ENCODE measurements at places on chromosomes 1 and 21.

GRCh38 chr1:153680120-153680403 is 1.6 kb downstream of the NPR1 start:
- DNase-seq, result no peak

GRCh38 chr1:152871731-152872126 is 6.4 kb upstream of the SMCP start:
- DNase-seq, result no peak

- no peak for DNase-seq
These were observed 146.0 kb upstream of the JUN start for GRCh38 chr1:58929671-58930325.

- DNase-seq, result no peak
These were observed 139.7 kb downstream of the RERE start for GRCh38 chr1:8677782-8678181.

DNA sequence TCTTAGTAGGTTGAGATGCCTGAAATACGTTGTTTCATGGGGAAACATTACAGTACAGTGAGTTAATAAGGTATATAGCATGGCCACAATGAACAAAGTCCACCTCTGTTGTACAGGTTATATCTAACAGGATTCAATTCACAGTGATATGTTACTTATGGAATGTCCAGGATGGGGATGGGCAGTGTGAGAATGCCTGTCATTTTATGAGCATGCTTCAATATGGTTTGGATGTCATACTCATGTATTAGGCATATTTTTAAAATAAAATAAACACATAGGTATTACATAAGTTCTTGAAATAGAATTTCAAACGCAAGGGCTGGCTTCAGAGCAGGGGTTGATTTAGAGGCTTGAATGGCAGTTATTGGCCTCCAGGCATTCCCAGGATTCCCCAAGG is 6.1 kb upstream of the PHLDA3 start:
- no peak for DNase-seq

- DNase-seq, result no peak
These were observed 18.5 kb downstream of the OPTC start for GRCh38 chr1:203512517-203512847.

DNA sequence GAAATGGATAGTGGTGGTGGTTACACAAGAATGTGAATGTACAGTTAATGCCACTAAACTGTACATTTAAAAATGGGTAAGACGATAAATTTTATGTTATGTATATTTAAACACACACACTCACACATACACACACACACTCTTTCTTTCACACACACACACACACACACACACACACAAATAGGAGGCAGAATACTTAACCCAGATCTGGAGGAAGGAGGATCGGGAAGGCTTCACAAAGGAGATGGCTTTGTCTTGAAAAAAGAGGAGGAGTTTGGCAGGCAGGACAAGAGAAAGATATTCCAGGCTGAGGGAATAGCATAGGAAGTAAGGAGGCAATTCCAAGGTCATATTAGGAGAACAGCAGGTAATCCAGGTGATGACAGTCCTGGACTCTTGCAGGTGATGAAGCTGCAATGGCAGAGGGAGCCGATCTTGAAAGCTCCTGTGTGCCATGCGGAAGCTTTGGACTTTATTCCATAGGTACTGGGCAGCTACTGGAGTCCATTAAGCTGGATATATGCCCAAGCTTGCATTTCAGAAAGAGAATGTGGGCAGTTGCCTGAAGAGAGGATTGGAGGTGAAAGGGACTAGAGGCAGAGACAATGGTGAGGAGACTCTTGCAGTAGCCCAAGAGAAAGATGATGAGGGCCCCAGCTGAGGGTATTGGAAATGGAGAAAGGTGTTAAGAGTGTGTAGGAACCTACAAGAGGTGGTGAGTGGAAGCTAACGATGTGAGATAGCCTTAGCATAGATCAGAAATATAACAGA is 15.4 kb upstream of the LYST start:
- DNase-seq, result no peak

DNA sequence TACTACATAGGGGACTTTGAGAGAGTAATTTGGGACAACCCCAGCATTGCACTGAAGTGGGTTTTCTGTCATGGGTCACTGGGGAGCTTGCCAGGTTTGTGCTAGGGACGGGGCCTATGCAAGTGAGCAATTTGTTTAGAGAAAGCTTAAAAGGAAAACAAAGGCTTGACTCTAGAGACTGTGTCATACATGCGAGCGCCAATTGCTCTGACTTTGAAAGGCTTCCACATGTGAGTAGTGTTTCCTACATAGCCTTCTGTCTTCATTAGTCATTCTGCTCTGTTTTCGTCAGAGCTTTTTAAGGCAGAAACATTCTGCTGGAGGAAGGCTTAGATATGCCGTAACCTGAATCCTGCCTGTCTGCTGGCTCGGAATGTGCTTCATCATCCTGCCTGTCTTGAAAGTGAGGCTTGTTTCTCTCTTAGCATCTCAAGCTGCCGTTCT is 28.4 kb downstream of the TRIM45 start:
- peak; percentile 97 for DNase-seq

- DNase-seq, result peak; percentile 21
These were observed 51.1 kb downstream of the SIM2 start for GRCh38 chr21:36749935-36750575.

DNA sequence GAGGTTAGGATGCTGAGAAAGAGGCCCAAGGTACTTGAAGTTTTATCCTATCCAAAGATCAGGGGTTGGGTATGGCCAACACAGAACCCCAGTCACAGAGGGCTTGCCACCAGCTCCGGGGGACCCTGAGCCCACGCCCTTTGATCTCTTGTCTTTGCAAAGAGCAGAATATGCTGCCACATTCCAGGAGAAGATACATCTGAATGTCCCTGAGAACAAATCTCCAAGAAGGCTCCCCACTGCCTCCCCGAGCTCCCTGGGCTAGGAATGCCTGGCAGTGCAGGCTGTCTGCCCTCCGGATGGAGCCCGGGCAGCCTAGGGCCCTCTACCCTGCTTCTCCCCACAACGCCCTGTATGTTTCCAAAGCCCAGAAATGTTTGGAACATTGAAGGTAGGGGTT is 49.2 kb downstream of the AJAP1 start:
- DNase-seq, result no peak

- peak; percentile 6 for DNase-seq
These were observed 25.7 kb downstream of the GPR161 start for GRCh38 chr1:168110896-168111545.

- no peak for DNase-seq
These were observed 80.8 kb downstream of the SASS6 start for GRCh38 chr1:100051893-100052292.

DNA sequence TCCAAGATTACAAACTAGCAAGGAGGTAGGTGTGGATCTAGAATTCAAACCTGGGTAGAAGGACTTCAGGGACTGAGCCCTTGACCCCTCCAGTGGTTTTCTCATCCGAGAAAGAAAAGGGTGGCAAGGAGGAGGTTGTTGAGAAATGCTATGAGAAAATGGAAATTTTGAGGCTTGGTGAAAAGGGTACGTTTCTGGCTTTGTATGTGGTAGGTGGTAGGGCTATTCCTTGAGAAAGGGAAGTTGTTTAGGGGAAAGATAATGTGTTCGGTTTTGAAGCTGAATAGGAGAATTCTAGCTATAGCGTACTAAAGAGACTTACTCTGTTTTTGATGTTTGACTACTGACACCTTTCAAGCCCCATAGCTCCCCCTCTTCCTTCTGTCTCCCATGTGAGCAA is 133.8 kb downstream of the CNIH3 start:
- no peak for DNase-seq

- no peak for DNase-seq
These were observed 172.3 kb downstream of the SIPA1L2 start for GRCh38 chr1:232457595-232457994.

DNA sequence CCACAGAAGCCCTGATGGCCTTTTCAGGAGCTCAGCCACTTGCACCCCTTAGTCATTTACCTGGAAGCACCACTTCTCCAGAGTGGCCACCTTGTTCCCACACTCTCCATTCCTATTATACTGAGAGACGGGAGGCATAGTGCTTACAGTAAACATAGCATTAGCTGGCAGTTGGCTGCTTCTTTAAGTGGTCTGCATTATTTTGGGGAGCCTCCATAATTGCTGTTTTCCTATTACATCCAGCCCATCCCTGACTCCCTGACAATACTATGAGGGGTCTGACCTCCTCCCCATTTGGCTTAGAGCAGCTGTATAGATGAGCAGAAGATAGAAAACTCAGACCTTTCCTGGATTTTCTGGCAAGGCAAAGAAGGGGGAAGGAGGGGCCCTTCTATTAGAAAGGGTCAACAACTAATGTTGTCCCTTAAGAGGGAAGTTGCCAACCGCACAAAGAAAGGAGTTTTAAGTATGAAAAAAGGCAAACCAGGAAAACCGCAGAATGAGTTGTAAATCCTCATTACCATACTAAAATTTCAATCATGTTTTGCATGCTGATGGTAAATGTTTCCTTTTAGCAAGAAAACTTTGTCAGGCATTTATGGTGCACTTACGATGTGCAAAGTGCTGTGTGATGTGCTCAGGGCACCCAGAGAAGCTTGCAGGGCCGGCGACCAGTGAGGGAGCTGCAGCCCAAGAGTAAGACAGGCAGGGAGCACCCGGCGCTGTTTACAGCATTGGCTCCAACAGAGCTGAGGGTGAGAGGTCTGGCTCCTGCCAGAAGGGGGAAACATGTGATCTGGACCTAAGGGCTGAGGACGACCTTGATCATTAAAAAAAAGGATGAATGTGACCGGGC is 167.3 kb downstream of the ZZZ3 start:
- no peak for DNase-seq

DNA sequence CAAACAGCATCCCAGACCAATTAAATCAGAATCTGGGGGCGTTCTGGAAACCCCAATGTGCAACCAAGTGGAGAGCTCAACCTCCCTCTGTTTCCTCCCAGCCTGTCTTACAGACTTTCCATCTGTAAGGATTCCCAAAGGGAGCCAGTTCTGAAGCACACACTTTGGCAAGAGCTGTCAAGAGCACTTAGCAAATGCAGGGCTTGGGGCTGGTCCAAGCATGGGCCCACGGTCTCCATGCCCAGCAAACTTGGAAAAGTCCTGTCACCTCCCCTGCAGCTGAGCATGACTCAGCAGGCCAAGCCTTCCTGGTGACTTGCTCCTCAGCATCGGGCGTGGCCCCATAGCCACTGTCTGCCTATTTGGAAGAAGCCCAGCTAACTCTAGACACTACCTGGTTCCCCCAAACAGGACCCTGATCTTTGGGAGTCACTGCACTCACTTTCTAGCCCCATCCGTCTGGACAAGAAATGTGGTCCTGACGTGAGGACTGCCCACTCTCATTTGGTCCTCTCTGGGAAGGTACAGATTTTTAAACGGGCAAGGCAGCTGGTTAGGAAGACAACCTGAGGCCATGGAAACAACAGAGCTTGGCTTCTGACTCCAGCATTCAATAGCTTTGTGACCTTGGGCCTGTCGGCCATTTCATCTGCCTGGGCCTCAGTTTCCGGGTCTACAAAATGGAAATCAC is 16.9 kb downstream of the SLC2A1 start:
- DNase-seq, result peak; percentile 90

GRCh38 chr1:218346391-218347204 is 1.5 kb downstream of the TGFB2 start:
- DNase-seq, result no peak

- DNase-seq, result no peak
These were observed 21.3 kb downstream of the ZCCHC17 start for GRCh38 chr1:31318146-31318545.

DNA sequence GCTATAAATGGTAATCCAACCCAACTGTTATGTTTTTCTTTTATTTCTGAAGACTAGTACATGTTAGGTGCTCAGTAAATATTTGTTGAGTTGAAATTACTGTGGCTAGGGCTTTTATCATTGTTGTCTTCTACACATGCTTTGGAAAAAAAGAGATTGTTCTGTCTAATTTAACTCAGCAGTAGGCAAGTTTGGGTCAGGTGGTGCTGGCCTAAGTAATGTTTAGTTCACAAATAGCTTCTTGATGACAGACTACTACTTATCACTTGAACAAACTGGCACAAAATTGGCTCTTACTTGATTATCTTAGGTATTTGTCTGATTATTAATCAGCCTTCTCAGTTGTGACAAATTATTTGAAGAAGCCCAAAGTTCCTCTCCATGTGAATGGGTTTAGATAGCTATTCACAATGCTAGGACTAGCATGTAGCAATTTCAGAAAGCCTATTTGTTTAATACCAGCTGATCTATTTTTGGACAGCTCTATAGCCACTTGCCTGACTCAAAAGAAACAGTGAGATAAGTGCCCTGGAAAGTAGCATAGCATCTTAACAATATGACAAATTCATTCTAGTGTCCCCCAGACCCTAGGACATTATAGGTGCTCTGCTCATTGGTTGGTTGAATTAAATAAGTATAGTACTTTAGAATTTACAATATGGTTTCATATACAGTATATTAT is 32.6 kb downstream of the TMEM200B start:
- DNase-seq, result no peak

- DNase-seq, result no peak
These were observed 1.2 kb downstream of the EFNA1 start for GRCh38 chr1:155128755-155129473.

GRCh38 chr1:49465486-49466185 is 558.1 kb downstream of the AGBL4 start:
- no peak for DNase-seq

DNA sequence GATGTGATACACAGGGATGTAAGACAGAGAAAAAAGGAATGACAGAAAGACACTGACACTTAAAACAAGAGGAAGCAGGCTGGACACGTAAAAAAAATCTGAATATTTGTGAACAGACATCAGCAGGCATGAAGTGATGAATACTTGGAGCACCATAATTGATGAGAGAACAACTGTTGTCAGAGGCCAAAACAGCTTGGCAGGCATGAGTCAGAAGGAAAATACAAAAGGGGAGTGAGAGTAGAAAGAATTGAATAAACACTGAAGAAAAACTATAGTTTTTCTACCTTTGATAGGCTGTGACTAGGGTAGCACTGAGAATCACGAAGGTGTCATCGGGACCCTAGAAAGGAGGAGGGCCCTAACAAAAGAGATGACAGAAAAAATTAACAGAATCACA is 21.6 kb upstream of the GUCA2A start:
- DNase-seq, result peak; percentile 71

DNA sequence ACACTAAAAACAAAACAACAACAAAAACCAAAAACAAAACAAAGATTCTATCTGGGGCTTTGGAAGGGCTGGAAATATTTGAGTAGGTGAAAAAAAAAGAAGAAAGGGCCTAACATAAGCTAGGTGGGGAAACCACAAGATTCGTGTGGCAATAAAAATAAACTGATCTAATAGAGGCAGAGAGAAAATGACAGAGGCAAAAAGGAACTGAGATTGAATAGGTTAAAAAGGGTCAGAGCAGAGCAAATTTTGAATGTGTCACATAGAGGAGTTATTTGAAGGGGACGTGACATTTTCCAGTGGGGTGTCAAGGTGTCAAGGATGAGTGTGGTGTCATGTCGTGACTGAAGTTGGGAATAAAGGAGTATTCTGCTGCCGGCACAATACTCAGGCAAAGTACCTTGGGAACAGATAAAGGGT is 65.2 kb upstream of the RALGPS2 start:
- DNase-seq, result no peak

DNA sequence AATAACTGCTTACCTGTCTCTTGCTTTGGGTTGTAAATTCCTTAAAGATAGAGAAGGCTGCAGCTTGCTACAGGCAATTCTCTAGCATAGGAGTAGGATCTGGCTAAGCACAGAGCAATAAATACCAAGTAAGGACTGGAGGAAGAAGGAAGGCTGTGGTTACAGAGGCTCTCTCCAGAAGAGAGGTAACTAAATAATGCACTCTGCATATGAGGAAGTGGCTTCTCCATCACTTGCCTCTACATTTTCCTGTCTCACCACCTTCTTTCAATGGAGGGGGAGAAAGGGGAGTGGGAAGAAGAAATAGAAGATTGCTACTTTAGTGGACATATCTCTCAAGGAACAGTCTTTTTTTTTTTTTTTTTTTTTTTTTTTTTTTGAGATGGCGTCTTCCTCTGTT is 60.9 kb upstream of the LAX1 start:
- no peak for DNase-seq

GRCh38 chr1:27166929-27167328 is 12.0 kb upstream of the SLC9A1 start:
- no peak for DNase-seq
